HL-60 (cell line): ENCODE measurements at places on chromosomes 12 and 14.
A peak's percentile ranks its signal among the peaks of the same experiment; 100 is the strongest.

- no peak for DNase-seq
Measured at GRCh38 chr12:127273626-127274025, 993.3 kb upstream of the TMEM132C start.

- DNase-seq = no peak
Measured at GRCh38 chr14:24965934-24966578, 83.9 kb downstream of the STXBP6 start.

DNA sequence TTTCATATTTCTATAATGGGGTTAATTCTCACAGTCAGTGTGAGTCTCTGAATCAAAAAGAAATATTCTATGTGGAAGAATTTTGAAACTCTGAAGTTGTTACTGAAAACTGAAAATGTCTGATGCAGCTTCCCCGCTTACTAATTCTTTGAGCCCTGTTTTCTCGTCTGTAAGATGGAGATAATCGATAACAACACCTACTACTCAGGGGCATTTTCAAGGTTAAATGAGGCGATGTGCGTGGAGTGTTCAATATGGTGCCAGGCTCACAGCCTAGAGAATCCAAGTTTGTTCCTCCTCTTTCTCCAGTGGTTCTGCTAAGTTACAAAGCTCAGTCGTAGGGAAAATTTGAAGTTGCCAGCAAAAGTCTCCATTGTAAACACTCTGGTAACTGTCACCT is 391.4 kb downstream of the FUT8 start:
- no peak for DNase-seq

DNA sequence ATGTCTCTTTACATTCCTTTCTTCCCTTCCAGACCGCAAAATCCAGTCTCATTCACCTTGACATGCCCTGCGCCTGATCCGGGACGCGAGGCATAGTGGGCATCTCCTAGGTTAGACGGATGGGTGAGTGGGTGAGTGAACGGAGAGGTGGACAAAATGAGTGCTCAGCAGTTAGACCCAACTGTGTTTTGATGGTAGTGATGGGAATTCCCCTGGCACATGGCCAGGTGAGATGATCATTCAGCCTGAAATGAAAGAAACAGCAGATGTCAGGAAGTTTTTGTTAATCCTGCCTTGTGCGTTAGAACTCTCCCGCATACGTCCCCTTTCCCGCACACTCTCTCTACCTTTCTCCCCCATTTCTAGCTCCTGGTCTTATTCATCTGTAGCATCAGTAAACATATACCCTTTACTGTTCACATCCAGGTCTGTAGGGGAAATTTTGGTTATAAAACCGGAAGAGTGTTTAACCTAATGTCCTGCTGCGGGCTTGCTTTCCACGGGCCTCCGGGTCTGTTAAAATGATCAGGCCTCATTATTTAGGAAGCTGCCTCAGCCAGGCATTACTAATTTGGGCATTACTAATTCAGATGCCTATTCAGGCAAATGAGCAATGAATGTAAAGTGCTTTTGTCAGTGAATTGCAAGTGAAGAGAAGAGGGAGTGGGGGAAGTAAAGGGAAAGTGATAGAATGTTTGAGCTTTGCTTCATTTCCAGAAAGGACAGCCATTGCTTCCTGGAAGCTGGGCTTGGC is 172.8 kb downstream of the ETV6 start:
- no peak for DNase-seq

DNA sequence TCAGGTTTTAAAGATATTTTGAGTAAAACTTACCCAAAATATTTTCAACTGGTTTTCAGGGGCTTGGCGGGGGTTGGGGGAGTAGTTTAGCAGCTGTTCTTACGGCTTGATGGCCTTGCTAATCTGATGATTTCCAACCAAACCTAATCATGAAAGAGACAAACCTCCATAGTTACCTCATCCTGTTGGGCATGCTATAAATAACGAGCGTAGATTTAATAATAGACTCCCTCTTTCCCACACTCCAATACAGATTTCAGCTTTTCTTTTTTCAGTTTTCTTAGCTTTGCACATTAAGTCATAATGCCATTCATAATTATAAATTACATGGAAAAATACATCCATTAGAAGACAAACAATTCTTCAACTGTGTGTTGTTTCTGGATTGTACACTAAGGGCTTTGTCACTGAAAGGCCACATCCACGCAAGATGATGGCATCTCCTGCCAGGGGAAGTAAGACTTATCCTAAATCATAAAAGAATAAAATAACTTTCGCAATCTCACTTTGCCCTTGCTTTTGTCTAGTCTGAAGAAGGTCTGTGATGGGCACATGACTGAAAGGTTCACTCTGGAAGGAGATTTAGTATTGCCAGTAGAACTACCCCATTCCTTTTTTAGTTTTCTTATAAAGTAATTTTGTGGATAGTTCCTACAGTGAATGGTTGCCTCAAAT is 23.2 kb downstream of the ITPR2 start:
- DNase-seq = no peak

DNA sequence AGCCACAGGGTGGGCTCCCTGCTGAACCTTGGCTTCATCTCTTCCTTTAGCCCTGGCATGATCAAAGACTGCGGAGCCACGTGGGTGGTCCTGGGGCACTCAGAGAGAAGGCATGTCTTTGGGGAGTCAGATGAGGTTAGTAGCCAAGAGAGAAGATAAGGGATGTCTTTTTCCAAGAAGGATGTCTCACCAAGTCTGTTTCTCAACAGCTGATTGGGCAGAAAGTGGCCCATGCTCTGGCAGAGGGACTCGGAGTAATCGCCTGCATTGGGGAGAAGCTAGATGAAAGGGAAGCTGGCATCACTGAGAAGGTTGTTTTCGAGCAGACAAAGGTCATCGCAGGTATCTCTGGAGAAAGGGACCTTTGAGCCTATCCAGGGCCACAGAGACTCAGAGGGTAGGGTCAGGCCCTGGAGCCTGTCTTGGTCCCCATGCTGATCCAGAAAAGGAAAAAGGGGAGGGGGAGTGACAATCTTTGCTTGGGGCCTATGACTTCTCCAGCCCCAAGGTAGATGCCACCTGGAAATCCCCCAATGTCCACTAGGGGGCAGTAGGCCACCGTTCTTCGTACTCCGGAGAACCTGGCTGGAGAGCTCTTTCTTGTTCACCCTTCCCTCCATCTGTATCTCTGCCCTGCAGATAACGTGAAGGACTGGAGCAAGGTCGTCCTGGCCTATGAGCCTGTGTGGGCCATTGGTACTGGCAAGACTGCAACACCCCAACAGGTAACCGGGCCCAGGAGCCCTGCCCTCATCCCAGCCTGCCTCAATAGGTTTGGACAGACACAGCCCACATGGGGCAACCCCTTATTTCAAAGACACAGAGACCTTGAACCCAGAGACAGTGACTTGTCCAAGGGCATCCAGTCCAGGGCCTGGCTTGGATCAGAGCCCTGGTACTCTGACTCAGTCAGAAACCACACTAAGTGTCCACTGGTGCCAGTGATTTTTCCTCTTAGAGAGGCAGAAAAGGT is 2.0 kb downstream of the TPI1 start:
- DNase-seq = peak; percentile 55

- DNase-seq = no peak
Measured at GRCh38 chr12:52119398-52120254, 40.1 kb downstream of the SMIM41 start.

DNA sequence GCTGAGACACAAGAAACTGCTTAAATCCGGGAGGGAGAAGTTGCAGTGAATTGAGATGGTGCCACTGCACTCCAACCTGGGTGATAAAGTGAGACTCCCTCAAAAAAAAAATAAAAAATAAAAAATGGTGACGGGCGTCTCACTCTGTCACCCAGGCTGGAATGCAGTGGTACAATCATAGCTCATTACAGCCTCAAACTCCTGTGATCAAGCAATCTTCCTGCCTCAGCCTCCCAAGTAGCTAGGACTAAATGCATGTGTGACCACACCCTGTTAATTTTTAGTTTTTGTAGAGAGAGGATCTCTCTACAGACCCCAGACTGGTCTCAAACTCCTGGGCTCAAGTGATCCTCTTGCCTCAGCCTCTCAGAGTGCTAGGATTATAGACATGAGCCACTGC is 9.1 kb downstream of the SNX6 start:
- DNase-seq = no peak

- no peak for DNase-seq
Measured at GRCh38 chr14:72986857-72987256, 40.0 kb downstream of the ZFYVE1 start.

- DNase-seq = no peak
Measured at GRCh38 chr12:27964123-27964522, 8.4 kb downstream of the PTHLH start.

DNA sequence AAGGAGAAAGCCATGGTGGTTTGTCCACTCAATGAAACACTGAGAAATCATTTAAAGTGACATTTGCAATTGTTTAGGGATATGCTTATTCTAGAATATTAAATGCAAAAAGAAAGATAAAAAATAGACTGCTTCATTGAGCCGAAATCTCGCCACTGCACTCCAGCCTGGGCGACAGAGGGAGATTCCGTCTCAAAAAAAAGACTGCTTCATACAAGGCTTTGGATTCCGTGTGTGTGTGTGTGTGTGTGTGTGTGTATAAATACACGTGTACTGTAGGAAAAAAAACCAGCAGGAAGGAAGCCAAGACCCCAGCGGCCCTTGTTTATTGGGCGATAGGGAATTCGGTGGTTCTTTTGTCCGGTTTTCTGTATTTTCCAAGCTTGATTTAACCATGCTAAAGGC is 3.2 kb upstream of the ZNF839 start:
- peak; percentile 48 for DNase-seq

GRCh38 chr14:87261621-87262020 is 731.4 kb downstream of the GALC start:
- DNase-seq = no peak

DNA sequence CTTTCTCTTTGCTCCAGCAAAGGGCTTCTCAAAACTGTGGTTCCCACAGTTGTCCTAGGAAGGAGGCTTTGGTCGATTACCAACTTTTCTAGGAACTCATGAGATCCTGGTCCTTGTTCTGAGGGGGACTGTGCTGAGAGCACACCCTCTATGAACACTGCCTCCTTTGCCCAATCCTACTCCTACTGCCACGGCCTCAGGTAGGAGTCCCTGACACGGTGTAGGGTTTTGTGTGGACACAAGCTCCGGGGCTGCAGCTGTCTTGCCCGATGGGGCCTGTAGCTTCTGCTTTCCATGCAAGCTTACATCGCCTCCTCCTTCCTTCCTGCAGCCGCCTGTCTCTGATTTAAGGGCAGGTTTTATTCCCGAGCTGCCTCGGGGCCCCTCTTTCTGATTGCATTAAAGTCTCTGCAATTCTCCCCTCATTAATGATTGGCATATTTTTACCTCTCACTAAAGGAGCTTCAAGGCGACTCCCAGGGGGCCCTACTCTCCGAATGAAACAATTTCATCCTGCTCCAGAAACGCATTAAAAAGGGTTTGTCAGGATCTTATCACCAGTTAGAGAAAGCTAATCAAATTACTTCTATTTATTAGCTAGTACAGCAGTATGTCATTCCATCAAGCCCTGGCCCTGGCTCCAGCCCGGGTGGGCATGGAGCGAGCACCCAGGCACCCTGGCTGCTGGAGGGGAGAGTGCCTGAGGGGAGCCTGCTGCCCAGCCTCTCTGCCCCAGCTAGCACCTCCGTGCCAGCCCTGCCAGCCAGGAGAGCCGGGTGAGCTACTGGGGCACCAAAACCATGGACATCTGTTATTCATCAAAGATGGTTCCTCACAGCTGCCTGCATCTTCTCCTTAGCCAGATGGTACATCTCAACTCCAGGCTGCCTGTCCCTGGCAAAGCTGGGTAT is 38.0 kb upstream of the ESRRB start:
- no peak for DNase-seq

DNA sequence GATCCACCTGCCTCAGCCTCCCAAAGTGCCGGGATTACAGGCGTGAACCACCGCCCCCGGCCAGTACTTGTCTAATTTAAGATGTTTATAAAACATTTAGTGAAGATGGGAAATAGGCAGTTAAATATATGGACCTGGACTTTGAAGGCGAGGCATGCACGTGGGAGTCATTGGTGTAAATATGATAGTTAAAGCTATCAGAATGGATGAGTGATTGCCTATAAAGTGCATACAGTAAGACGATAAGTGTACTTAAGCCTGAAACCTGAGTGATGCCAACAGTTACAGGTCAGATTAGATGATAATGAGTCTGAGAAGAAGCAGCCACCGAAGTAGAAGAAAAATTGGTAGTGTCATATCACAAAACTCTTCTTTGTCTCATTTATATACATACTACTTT is 11.5 kb downstream of the RAD51B start:
- DNase-seq = no peak

DNA sequence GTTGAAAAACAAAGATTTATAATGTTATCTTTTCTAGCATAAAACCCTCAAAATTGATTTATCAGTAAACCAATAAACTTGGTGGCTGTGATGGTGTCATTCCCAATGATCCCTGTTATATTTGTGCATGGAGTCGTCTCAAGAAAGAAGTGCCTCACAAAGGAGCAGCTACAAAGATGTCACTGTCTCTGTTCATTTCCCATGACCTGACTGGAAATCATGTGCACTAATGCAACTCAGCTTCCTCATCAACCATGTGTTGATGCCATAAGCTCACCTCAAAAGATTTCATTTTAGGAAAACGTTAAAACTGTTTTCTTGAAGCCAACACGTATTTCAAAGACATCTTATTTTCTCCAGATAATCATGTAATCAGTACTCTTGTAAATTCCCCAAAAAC is 28.8 kb downstream of the CLEC1A start:
- peak; percentile 15 for DNase-seq

DNA sequence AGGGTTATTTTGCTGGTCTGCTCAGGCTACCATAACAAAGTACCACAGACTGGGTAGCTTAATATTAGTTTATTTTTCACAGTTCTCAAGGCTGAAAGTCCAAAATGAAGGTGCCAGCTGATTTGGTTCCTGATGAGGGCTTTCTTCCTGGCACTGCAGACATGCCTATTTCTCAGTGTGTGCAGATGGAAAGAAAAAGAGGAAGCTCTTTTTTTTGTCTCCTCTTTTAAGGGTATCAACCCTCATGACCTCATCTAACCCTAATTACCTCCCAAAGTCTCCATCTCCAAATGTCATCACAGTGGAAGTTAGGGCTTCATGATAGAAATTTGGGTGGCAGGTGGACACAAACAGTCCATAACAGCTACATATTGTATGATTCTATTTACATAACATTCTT is 25.0 kb upstream of the POLR3B start:
- DNase-seq = no peak

- DNase-seq = no peak
Measured at GRCh38 chr12:41409628-41410027, 221.5 kb downstream of the PDZRN4 start.

- peak; percentile 28 for DNase-seq
Measured at GRCh38 chr14:81416194-81416952, 16.2 kb upstream of the STON2 start.

DNA sequence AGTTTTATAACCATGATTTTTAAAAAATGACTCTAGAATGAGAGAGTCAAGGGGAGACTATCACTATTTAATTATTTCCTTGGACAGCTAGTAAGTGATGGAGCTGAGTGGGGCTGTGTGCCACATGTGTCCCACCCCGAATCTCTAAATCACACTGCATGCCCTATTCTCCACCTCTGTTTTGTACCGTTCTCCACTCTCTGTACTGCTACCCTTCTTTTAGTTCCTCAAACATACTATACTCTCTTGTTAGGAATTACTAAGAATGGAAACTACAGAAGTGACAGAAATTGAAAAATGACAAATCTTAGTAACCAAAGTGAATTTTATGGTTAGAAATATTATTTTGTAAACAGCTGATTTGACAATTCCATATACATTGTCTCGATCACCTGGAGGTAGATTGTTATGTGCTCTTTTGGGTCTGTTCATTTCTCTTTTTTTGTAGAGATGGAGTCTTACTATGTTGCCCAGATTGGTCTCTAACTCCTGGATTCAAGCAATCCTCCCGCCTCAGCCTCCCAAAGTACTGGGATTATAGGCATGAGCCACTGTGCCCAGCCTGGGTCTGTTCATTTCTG is 35.9 kb downstream of the SLC11A2 start:
- no peak for DNase-seq
